ENCODE measurements at places on chromosomes 1 and 21.
A peak's percentile ranks its signal among the peaks of the same experiment; 100 is the strongest.

DNA sequence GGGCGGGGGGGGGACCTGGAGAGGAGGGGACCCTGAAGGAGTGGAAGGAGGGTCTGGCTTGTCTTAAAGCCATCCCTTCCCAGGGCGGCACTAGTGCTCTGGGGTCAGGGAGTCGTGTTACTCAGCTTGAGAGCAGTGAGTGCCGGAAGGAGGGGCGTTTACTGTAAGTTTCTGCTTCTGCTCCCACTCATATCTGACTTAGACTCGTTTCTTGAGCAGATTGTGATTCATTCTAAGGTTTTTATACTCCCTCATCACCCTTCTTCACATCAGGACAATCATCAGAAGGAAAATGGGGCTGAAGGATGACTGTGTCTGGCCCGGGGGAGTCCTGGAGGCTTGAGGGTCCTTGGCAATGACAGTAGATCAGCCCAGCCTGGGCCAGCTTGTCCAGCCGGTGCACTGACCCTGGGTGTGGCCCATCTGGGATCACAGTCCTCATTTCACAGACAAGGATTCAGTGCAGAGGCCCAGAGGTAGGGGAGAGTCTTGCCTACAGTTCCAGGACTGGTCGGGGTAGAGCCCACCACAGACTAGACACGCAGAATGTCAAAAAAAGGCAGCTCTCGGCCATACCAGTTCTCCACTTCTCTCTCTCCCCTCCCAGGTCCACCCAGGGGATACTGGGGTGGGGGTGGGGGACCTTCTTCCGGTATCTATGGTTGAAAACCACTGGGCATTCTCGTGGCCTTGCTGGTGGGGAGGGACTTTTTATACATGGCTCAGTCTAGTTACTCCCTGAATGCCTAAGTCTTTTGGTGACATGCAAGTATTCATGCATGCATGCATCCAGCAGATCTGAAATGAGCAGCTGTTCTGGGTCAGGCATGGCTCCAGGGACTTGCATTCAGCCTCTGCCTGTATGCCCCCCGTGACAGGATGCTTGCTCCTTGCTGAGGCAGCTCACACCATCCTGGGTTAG, 5.1 kb downstream of the TNFRSF8 start:
- DNase-seq = peak; percentile 34

DNA sequence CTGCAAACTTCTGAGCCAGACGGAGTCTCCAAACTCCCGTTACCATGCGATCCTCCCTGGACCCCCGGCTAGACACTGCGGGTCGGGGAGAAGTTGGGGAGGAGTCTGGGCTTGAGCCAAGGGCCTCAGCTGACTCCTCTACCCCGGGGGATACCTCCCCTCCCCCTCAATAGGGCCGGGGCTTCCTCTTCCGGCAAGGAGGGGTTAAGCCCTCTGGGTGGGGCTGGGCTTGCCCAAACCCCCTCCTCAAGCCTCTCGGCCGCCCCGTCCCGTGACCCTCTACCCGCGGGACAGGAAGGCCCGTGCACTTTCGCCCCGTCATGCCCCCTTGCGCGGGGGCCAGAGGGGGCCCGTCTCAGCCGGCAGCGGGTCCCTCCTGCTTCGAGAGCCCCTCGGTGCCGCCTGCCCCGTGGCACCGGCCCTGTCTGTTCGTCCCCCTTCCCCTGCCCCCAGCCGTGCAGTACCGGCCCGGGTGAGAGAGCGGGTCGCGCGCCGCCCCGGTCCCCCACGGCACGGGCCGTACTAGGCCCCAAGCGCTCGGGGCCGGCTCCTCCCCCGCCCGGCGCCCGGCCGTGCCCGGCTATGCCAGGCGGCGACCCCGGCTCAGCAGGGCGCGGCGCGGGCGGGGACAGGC, 652 bp downstream of the ARL8A start:
- DNase-seq = no peak

DNA sequence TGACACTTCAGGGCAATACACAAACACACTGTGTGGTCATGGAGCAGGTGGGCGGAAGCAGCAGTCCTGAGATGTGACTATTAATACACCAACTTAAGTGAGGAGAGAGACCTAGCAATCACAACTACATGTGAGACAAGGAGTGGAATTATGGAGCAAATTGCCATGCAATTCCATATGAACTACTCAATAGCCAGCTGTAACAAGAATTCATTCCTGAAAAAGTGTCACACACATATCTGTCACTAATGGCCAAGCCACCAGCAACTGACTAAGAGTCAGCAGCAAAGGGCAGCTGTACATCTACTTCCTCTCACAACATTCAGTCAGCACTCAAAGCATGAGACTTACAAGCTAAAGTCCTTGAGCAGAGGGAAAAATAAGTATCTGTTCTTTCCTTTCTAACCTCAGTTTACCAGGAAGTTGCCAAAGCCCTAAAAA, 46.2 kb downstream of the GPR3 start:
- no peak for DNase-seq

- DNase-seq = peak; percentile 1
Observed at GRCh38 chr1:75265792-75266191, 131.6 kb downstream of the LHX8 start.

DNA sequence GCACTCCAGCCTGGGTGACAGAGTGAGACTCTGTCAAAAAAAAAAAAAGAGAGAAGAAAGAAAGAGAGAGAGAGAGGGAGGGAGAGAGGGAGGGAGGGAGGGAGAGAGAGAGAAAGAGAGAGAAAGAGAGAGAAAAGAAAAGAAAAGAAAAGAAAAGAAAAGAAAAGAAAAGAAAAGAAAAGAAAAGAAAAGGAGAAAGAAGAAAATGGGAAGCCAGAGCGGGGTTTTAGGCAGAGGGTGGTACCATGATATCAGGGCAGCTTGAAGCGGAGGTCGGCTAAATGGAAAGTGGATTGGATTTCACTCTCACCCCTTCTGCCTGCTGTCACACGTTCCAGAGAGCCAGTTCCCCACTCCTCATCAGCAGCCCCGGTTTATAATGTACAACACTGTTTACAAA, 1.9 kb downstream of the TMCO4 start:
- no peak for DNase-seq

DNA sequence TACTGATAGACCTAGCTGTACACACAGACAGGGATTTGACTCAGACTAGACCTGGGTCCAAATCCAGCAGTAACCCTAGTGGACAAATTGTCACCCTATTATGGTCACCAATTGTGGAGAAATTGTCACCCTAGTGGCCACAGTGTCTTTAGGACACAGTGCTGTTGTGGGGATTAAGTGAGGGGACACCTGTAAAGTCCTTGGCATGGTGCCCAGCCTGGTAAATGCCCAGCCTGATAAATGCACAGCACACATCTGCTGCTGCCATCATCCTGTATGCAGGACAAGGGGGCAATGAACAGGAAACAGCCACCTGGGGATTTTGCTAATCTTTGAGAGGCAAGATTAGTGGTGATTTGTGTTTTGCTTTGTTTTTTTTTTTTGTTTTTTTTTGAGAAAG, 2.3 kb downstream of the TMEM61 start:
- DNase-seq = no peak

GRCh38 chr1:95888941-95889390, 655.0 kb downstream of the RWDD3 start:
- DNase-seq = no peak

- peak; percentile 49 for DNase-seq
Observed at GRCh38 chr1:159752135-159752580, 28.6 kb upstream of the DUSP23 start.

DNA sequence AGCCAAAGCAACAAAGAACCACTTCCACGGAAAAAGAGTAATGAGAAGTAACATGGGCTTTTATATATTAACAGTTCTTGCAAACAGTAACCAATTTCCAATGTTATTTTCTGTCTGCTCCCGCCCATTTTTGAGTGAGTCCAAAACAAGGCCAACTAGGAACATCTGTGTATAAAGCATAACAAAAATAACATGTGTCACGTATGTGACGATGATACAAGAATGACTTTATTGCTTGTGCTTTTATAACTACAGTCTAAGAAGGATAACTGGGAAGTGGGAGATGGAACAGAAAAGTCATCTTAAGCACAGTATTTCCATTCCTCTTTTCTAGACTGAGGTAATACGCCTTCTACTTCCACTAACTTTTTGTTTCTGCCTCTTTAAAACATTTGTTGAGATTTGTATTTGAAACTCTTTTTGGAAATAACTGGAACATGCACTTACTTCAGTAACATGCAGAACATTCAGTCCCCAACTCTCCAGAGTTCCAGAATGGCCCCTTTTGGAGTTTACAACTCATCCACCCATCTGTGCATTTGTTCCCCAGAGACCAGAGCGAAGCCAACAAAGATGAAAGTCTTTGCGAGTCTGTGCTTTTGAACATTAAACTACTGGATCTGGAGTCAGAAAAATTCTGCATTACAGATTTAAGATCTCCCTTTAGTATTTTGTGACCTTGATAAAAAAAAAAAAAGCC, 143.0 kb upstream of the ZRANB2 start:
- DNase-seq = no peak

DNA sequence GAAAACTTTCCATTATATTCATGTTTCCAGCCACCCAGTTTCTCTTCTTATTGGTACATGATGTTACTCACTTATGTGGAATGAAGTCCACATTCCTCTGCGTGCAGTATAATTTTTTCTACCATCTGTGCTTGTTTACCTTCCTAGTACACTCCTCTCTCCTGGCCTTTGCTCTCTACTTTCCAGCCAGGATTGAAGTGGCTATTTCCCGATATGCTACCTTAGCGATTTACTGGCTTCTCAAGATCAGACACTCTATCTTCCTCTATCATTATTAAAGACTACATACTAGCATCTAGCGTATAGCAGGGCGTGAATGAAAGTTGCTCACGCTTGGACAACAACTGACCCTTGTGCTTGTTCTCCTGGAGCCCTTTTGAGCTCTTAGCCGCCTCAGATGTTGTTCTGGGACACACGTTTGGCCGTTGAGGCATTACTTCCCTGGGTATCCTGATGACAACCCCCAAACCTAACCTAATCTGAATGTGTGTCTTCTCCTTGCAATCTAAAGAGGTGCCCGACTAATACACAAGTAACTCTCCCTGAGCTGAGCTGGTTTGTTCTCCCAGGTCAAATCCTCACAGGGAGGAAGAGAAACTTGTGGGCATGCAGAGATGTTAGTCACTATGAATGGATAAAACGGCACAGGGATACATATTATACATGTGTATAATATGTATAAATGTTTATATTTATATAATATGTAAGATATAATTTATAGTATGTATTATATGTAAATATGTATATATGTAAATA, 13.4 kb upstream of the MTARC2 start:
- peak; percentile 79 for DNase-seq

- no peak for DNase-seq
Observed at GRCh38 chr1:29202053-29202452, 20.4 kb upstream of the SRSF4 start.

- DNase-seq = no peak
Observed at GRCh38 chr1:207985996-207986395, 75.1 kb upstream of the CD34 start.

DNA sequence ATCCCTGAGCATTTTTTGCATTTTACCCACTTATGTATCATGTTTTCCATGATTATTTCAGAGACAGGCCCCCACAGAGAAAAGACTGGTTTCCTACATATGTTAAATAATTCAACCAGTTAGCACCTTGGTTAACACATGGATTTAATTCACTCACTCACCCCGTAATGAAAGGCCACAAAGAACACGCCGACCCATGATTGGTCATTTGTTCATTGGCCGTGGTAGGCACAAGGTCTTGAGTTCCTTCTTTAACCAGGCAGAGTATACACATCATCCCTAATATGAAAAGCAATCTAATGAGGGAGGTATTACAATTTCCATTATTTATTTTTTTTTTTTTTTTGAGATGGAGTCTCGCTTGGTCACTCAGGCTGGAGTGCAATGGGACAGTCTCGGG, 50.6 kb downstream of the RPS6KA1 start:
- DNase-seq = no peak

DNA sequence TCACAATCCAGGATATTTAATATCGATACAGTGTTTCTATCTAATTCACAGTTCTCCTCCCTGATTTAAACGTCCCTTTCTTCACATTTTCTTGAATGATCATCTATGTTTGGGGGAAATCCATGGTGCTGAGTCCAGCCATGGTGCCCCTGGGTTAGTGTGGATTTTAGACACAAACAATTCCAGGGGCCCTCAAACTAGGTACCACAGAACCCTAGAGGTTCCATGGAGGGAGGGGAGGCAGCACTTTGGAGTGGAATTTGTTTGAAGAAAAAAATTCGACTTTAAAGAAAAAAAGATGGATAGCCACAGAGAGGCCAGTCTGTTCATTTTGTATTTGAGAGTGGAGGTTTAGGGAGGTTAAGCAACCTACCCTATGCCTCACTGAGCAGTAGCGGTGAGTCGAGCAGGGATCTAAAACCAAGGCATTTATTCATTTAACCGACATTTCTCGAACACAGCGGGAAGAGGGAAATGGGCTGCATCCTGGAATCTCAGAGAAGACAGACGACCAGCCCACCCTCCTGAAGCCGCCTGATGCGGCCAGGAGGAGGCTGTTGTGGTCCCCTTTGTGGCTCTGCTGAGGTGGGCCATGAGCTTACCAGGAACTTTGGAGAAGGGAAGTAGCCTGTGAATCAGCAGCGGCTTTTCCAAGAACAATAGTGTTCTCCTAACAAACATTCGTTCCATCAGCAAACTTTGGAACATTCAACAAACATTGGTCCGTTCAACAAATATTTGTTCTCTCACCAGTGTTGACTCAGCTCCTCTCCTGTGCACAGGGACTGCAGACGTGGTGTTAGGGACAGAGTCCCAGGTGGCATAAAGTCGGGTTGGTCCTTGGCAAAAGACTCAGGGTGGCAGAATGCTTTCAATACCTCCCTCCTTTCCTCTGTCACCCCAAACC, 103.5 kb upstream of the ZBTB40 start:
- DNase-seq = no peak

DNA sequence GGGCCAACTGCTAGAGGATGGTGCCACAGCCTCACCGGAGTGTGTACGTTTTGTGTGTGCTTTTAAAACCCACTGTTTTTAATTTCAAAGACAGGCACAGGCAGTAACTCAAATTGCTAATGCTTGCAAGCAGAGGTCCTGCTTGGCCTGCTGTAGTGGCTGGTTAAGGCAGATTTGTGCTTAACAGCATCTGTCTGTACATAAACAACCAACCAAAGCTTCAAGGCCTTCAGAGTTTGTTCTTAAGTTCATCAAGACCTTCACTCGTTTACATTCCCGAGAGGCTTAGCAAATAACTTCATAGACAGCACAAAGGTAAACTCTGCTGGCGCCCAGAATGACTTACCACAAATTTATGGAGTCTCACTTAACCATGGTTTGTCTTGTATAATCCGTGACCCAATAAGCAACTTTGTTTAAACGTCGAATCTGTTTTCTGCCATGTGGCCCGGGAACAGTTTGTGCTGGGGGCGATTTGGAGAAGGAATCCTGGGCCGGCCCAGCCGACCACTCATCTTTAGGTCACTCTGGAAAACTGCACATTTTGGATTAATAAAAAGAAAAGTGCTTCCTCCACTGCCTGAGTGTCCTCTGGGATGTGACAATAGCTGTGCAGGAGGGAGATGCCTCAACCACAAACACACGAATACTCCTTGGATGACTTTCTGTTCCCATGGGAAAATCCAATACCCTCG, 58.1 kb downstream of the CAPZB start:
- peak; percentile 29 for DNase-seq

Measured in HCEC 1CT (cell line).